ENCODE measurements at places on chromosomes 4 and X.

GRCh38 chr4:113739197-113739596 is 22.3 kb downstream of the CAMK2D start:
- DNase-seq, result no peak

- DNase-seq, result no peak
These were observed 581.2 kb upstream of the IGFBP7 start for GRCh38 chr4:57691370-57691769.

- DNase-seq, result no peak
These were observed 8.5 kb downstream of the FGFRL1 start for GRCh38 chr4:1019729-1020470.

GRCh38 chrX:968148-968965 is 244.1 kb downstream of the CRLF2 start:
- no peak for DNase-seq

- DNase-seq, result no peak
These were observed 570 bp downstream of the WDR44 start for GRCh38 chrX:118346258-118347094.

GRCh38 chr4:7631288-7632014 is 196.7 kb upstream of the PSAPL1 start:
- DNase-seq, result no peak

- DNase-seq, result no peak
These were observed 220.4 kb upstream of the RADX start for GRCh38 chrX:106391284-106391911.

- DNase-seq, result no peak
These were observed 15.3 kb downstream of the HELQ start for GRCh38 chr4:83440148-83440814.

GRCh38 chr4:73599182-73599581 is 21.1 kb downstream of the RASSF6 start:
- DNase-seq, result peak; percentile 82

- no peak for DNase-seq
These were observed 53.6 kb downstream of the SLC7A11 start for GRCh38 chr4:138188406-138189084.

GRCh38 chr4:77181720-77182119 is 24.7 kb downstream of the CCNG2 start:
- peak; percentile 29 for DNase-seq

DNA sequence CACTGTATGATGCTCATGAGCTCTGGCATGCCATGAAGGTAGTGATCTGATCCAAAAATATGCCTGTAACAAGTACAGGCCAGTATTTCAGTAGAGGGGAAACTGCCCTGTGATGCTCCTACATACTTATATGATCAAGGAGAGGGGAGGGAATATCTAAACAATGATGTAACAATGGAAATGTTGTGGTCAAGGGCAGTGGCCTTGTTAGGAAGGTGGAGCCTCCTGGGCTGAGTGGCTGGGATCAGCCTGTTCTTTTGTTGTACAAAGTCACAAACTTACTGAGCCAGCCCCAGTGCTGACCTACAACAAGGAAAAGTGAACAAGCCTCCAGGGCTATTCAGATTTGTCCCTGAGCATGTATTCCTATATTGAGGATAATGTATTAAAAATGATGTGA is 70.3 kb downstream of the ANXA10 start:
- no peak for DNase-seq

DNA sequence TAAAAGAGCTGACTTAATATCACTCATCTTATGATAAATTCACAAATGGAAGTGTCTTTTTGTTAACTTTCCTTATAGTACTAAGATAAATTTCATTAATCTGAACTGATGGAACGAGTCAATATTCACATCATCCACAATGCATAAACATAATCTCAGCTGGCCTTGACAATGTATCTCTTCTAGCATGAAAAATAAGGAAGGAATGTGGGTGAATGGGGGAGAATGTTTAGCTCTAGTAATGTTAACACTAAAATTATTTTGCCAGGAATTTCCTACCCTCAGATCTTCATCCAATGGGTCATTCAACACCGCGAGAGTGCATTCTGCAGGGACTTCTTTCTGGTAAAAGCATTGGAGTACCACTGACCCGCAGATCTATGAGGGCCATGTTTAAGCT is 15.8 kb downstream of the TRPC3 start:
- DNase-seq, result no peak

DNA sequence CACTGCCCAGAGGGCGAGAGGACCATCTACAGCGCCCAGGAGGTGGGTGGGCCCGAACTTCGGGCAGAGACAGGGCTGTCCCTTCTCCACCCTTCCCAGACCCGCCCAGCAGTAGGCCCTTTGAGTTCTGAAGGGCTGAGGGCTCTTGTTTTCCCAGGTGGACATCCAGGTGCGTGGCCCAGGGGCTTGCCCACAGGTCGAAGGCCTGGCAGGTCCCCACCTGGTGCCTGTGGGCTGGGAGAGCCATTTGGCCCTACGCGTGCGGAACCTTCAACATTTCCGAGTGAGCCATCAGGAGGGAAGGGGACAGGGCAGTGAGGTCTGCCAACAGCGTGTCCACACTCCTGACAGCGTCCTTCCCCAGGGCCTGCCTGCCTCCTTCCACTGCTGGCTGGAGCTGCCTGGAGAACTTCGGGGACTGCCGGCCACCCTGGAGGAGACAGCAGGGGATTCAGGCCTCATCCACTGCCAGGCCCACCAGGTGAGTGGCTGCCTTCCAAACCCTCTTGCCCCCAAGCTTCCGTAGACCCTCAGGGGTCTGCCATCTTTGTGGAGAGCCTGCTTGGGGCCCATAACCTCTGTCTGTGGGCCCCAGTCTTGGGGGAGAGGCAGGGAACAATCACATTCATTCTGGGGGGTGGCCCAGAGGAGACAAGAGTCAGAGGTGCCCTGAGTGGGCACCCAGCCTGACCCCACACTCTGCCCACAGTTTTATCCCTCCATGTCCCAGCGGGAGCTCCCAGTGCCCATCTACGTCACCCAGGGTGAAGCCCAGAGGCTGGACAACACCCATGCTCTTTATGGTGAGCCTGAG is 6.8 kb downstream of the PLXNB3 start:
- peak; percentile 22 for DNase-seq

GRCh38 chr4:25401066-25401465 is 24.0 kb downstream of the ANAPC4 start:
- no peak for DNase-seq

DNA sequence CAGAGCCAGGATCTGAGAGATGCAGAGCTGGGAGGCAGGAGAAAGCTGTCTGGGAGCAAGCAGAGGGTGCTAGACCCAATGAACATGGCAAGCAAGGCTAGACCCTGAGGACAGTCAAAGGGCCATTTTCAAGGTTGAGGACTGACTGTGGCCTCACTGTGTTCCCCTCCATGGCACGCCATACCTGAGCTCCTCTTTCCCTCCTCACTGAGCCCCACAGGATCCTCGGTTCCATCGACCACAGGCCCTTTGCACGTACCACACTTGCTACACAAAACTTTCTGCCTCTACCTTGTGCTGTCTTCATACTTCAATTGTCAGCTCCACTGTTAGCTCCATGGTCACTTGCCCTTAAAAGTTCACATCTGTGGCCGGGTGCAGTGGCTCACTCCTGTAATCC is 45.5 kb upstream of the CD99 start:
- DNase-seq, result no peak

DNA sequence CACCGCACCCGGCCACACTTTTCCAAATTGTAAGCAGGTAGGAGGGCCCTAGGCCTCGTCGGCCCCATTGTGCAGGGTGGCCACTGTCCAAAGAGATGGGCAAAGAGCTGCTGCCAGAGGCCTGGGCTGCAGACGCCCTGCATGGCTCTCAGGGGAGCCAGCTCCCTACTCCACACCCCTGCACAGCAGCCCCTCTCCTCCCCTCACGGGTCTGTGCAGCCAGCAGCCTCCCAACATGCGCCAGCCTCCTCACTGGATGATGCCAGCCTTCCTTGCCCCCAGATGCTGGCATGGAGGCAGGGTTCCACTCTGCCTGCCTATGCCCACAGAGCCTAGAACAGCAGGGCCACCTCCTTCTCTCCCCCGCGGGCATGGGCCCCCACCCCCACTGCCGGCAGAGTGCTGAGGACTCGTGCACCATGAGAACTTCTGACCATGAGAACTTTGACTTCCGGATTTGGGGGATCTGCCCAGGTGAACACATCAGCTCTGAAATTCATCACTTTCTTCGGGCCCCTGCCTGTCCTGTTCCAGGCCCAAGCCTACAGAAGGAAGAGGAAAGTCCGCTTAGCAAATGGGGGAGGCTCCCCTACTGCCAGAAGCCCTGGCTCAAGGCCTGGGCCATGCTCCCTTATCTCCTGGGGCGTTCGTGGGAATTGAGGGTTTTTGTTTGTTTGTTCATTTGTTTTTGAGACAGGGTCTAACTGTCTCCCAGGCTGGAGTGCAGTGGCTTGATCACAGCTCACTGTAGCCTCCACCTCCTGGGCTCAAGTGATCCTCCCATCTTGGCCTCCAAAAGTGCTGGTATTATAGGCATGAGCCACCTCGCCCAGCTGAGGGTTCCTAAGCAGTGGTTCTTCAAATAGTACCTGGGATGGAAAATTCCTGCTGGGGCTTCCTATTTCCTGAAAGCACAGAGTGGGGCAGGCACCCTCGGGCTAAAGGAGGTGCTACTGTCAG is 8.0 kb downstream of the IRAK1 start:
- DNase-seq, result no peak

DNA sequence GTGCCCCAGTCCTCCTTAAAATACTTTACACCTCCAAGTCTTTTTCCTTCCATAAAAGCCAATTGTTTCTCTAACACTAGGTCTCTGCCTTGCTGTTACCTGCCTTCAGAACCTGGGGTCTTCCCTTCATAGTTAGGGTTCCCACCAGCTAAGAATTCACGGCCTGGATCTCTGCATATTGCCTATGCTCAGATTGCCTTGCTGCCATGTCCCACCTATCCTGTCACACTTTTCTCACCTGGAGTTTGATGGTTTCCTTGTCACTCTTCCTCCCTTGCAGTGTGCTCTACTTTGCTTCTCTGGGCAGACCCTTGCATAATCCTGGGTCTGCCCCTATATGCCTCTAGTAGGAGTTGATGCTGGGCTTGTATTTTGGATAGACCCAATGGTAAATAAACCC is 36.6 kb upstream of the TMPRSS11E start:
- no peak for DNase-seq

- DNase-seq, result no peak
These were observed 24.6 kb downstream of the GPC4 start for GRCh38 chrX:133390676-133391075.

DNA sequence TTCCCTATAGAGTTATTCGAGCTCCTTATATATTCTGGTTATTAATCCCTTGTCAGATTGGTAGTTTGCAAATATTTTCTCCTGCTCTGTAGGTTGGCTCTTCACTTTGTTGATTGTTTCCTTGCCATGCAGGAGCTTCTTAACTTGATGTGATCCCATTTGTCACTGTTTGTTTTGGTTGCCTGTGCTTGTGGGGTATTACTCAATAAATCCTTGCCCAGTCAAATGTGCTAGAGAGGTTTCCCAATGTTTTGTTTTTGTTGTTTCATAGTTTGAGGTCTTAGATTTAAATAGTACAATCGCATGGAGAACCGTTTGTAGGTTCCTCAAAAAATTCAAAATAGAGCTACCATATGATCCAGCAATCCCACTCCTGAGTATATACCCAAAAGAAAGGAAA is 2.3 kb upstream of the SYTL5 start:
- DNase-seq, result no peak

DNA sequence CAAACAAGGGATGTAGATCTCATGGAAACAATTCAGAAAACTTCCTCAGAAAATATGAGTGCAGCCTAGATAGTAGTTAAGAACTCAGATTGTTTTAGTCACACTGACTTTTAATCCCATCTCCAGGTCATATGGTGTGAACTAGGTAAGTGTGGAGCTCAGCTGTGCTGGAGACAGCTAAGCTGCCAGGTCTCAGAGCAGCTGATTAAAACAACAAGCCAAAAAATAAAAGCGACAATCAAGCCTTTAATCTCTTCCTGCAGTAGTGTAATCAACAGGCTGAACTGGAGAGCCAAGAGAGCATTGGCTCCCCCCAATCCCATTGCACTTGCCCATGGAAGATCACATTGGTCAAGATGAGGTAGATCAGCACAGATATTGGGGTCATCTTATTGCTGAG is 98.3 kb upstream of the ATOH1 start:
- DNase-seq, result no peak

- no peak for DNase-seq
These were observed 6.7 kb downstream of the EDNRA start for GRCh38 chr4:147487616-147488015.

GRCh38 chrX:2500803-2501558 is at the start of the genes DHRSX and ZBED1:
TSS of gene DHRSX (minus strand) at chrX:2500976. CDS start at chrX:2500925, 51 bp downstream.
TSS of gene ZBED1 (minus strand) at chrX:2500976. CDS start at chrX:2490719, 10,257 bp downstream.
- DNase-seq, result no peak

DNA sequence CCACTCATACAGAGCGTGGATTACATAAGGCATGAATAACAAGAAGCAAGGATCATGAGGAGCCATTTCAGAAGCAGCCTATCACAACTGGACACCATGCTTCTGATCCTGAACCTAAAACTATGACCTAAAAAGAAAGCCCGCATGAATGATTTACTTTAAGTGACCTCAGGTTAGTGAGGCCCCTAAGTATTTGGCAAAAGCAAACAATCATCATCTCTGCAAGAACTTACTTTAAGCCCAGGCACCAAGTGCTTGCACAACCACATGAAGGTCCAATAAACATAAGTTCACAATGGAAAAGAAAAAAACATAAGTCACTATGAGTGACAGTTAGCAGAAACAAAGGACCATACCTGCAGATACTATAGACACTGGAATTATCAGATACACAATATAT is 7.9 kb upstream of the MBTPS2 start:
- no peak for DNase-seq

- DNase-seq, result peak; percentile 33
These were observed 1396.9 kb upstream of the IGFBP7 start for GRCh38 chr4:58507079-58507478.

DNA sequence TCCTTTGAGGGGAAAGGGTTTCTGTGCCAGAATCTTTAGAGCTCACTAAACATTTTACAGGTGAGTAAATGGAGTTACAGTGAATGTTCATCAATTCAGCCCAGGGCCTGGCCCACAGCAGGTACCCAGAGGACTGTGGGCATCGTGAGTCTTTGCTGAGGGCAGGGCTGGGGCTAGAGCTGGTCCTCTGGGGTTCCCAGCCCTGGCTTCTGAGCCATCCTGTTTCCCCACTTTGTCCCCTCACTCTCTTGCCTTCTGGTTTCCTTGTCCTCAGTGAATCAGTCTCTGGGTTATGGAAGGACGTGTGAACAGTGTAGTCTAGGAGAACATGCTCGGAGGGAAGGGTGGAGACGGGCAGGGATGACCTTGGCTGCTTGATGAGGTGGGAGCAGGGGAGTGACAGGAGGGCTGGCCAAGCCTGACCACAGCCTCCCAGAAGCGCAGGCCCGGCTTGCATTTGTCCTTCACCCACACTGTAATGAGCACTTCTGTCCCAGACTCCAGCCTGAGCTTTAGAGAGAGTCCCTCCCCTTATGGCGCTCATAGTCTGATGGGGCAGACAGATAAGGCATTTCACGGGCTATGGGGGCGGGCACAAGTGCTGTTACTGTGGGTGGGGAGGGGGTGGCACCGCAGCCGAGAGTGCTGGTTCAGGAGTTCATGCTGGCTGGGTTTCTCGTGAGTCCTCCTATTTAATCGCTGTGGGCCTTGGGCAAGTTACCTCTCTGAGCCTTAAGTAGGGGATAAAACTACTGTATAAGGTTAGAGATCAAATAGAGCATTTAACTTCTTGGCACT is 17.3 kb downstream of the TBC1D14 start:
- no peak for DNase-seq
